ENCODE measurements at places on chromosomes 3 and 15.

DNA sequence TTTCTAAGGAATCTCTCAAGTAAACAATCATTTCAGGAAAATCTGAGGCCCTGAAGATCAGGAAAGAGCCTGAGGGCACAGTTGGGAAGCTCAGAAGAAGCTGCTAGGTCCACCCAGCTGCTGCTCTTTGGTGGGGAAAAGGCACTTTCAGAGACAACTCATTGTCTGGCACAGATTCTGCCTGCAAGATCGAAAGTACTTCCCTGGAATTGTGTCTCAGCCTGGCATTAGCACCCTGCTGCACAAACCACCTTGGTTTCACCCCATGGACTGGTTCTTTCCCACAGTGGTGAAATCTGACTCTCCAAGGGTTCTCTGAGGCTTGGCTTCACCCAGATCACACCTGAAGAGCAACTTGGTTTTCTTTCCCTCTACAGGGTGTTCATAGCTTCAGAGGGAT is 18.7 kb downstream of the THRB start:
- no peak for DNase-seq

GRCh38 chr3:148711981-148712666 is 14.4 kb downstream of the AGTR1 start:
- DNase-seq, result no peak

DNA sequence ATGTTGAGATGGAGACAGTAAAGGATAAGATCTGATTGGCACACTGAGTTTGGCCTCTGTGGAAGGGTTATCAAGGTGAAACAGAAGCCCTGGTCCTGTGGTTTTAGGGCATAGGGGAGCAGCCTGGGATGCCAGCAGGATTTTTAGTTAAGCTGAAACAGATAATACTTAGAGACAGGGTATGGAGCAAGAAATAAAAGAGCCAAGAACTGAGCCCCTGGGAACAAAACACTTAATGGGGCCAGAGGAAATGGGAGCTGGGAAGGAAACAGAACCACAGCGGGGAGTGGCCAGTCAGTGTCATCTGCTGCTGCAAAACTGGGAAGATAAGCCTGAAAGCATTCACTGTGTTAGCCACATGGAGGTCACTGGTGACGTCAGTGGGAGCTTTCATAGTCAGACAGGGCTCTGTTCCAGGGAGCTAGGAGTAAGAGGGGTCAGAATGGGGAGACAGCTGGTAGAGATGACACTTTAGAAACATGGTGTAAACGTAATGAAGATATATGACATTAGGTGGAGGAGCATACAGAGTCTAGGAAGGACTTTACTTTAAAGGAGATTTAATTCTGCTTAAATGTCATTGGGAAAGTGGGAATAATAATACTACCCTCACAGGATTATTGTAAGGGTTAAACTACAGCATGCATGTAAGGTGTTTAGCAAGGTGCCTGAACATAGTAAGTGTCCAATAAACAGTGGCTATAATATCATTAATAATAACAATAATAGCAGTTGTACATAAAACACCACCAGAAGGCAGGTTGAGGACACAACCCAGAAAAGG is 172.7 kb upstream of the CTNNB1 start:
- no peak for DNase-seq

DNA sequence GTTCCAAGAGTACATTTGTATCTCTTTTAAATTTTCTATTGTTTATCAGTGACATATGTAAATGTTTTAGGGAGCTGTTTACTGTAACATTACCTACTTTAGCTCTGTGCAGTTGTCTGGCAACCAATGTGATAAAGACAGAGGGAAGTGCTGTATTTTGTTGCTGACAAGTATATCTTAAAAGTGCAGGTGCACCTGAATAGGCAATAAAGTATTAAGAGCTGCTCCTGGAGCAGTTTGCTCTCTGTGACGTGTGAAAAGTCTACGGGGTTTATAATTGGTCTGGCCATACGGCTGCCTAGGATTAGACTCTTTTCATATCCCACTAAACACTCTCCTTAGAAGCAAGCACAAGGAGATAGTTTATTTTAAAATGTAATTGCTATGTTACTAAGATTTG is 178.3 kb downstream of the IGF1R start:
- no peak for DNase-seq

DNA sequence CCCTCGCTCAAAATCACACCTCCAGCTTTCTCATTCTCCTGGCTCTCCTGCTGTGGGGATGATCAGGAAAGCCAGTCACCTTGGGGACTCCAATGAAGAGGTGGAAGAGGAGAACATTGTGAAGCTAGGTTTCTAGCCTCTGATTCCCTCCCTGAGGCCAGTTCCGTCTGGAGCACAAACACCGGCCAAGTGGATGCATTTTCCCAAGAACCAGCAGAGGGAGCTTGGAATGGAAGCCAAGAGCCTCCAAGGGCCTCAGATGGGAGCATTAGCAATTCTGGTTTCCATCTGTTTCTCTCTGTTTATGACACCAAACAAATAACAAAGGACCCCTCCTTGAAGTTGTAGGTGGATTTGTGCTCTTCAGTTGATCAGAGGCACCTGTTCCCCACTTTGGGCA is 40.6 kb upstream of the NMNAT3 start:
- DNase-seq, result no peak

- DNase-seq, result no peak
Measured at GRCh38 chr3:25572919-25573385, 91.8 kb downstream of the TOP2B start.

DNA sequence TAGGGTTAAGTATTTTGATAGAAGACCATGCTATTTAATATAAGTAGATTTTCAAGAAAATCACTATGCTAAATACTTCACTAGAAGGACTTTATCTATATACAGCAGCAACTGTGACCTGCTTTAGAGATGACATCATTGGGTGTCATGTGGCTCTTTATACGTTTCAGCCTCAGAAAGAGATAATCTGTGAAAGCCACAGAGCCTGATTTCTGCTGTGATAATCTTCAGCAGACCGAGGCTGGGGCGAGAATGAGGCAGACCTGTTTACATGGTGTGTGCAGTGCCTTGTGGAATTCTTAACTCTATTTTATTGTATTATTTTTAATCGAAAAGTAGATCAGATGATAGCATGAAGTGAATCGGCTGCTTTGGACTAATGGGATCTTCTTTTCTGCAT is 471.2 kb downstream of the MFSD1 start:
- DNase-seq, result no peak

DNA sequence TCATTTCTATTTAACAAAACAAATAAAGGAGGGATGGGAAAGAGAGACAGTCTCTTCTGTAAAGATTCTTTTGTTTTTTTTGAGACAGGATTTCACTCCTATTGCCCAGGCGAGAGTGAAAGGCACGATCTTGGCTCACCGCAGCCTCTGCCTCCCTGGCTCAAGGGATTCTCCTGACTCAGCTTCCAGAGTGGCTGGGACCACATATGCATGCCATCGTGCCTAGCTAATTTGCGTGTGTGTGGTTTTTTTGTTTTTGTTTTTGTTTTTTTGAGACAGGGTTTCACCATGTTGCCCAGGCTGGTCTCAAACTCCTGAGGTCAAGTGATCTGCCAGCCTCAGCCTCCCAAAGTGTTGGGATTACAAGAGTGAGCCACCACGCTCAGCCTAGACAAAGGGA is 23.3 kb downstream of the STAG1 start:
- no peak for DNase-seq

GRCh38 chr3:184578822-184579221 is 17.2 kb downstream of the EPHB3 start:
- no peak for DNase-seq
